Dermis microvascular lymphatic vessel endothelial cell (primary cell): ENCODE measurements at places on chromosomes 13 and 19. TPM values are rescaled to one million over a fixed set of nuclear protein-coding genes. Genes with fewer than 3 reads are reported as not detected.

Gene MYO1F
- total RNA-seq, result 0.13 and 0.38 TPM in 2 replicates

Gene TPTE2
- total RNA-seq, result not detected in 2 replicates

Gene OVOL3
- not detected in 2 replicates for total RNA-seq

Gene SERP2
- total RNA-seq, result 1.8 and 2.1 TPM in 2 replicates

Gene ZNF229
- total RNA-seq, result 5.8 and 5.9 TPM in 2 replicates

Gene IL12RB1
- total RNA-seq, result 0.13 TPM in 2 replicates

Gene A1BG
- total RNA-seq, result 4.3 and 5.4 TPM in 2 replicates

Gene GARIN5A
- total RNA-seq, result 0.13 and 0.25 TPM in 2 replicates

Gene LYL1
- 25.4 and 43.5 TPM in 2 replicates for total RNA-seq

Gene KANK3
- 52.8 and 129 TPM in 2 replicates for total RNA-seq

Gene CFD
- total RNA-seq, result 2.2 and 2.5 TPM in 2 replicates

Gene RXFP2
- not detected in 2 replicates for total RNA-seq

Gene FLT1
- total RNA-seq, result 15.7 and 31.6 TPM in 2 replicates

Gene ELANE
- total RNA-seq, result not detected in 2 replicates

Gene SMAD9
- 14.5 and 19.2 TPM in 2 replicates for total RNA-seq
